Stomach (tissue), 19 donors: ENCODE measurements at places on chromosomes 3 and 15. TPM values are rescaled to one million over a fixed set of nuclear protein-coding genes. Genes with fewer than 3 reads are reported as not detected.

GRCh38 chr15:48089702-48090101, 31.1 kb upstream of the SLC24A5 start:
- no peak overlapping the region for H3K4me3 ChIP-seq
- no peak for DNase-seq
- peaks cover 4% of the 10 kb centered on the region for H3K4me1 ChIP-seq
- H3K27ac ChIP-seq, result no peak overlapping the region
- H3K36me3 ChIP-seq, result no peaks in the 10 kb centered on the region

GRCh38 chr15:68261980-68262379, 15.6 kb upstream of the FEM1B start:
- H3K36me3 ChIP-seq, result no peaks in the 10 kb centered on the region
- H3K27me3 ChIP-seq, result no peaks in the 10 kb centered on the region
- H3K4me3 ChIP-seq, result no peak overlapping the region
- no peak overlapping the region for H3K27ac ChIP-seq

ZNF662 gene
- total RNA-seq, result 6.5 TPM

GRCh38 chr3:17044855-17045254, 160.1 kb downstream of the PLCL2 start:
- H3K4me1 ChIP-seq, result no peaks in the 10 kb centered on the region
- no peaks in the 10 kb centered on the region for H3K27me3 ChIP-seq
- H3K36me3 ChIP-seq, result peaks cover 23% of the 10 kb centered on the region
- no peak overlapping the region for H3K27ac ChIP-seq

DNA sequence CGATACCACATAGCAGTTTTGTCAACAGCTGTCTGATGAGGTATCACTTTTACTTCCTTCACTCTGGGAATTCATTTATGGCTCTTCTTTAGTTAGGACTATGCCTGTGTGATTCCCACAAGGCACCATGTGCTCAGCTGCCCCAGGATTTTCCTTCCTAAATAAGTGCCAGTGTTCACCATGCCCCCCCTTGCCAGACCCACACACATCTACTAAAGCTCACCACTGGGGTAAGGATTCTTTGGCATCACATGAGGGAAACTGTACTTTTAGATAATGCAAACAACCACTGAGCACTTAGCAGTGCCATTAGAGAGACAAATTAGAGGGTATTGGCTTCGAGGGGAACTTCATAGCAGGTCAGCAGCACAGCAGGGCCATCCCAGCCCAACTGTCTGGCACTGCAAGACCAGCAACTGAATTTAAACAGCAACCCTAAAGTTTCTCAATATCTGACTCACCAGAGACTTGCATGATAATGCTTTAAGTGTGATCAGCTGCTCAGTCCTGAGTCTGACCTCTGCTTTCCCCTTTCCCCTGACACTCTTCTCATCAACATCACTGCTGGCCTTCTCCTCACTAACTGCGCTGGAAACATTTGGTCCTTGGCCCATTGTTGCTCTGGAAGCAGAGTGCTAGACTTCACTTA, 114.3 kb downstream of the STAC start:
- H3K27me3 ChIP-seq, result peaks cover 3% of the 10 kb centered on the region
- no peak overlapping the region for H3K4me3 ChIP-seq
- no peaks in the 10 kb centered on the region for H3K4me1 ChIP-seq
- no peaks in the 10 kb centered on the region for H3K36me3 ChIP-seq
- DNase-seq, result peak; percentile 28

AHSG gene
- total RNA-seq, result 0.92 TPM

ECE2 gene
- 2.9 TPM for total RNA-seq

- H3K4me1 ChIP-seq, result no peaks in the 10 kb centered on the region
- no peak overlapping the region for H3K27ac ChIP-seq
- no peak for DNase-seq
Measured at GRCh38 chr15:42632105-42632675, 56.8 kb downstream of the STARD9 start.

CCR8 gene
- total RNA-seq, result not detected

GRCh38 chr3:75983609-75984290, 198.4 kb upstream of the ZNF717 start:
- no peak overlapping the region for H3K27ac ChIP-seq
- DNase-seq, result no peak
- no peaks in the 10 kb centered on the region for H3K36me3 ChIP-seq
- H3K4me3 ChIP-seq, result no peak overlapping the region
- H3K27me3 ChIP-seq, result no peaks in the 10 kb centered on the region

DNA sequence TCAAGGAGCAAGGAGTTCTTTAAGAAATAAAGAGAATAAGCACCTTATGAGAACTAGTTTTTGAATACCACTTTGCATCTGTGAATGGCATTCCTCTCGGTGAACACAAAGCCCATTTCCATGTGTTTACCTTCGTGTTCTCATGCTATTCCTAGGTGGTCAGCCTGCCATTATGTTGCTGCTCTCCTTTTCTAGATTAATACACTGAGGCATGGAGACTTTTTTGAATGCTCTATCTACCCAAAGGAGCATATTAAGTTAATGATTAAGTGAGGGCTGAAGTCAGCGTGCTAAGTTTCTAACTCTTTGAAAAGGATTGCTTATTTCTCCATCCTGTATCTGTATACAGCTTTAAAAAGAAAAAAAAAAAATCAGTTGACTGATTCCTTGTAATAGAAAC, 394.5 kb downstream of the MECOM start:
- DNase-seq, result no peak
- peaks cover 40% of the 10 kb centered on the region for H3K4me1 ChIP-seq
- peak overlapping the region; percentile 76 for H3K27ac ChIP-seq
- H3K4me3 ChIP-seq, result no peak overlapping the region
- H3K36me3 ChIP-seq, result no peaks in the 10 kb centered on the region

DNA sequence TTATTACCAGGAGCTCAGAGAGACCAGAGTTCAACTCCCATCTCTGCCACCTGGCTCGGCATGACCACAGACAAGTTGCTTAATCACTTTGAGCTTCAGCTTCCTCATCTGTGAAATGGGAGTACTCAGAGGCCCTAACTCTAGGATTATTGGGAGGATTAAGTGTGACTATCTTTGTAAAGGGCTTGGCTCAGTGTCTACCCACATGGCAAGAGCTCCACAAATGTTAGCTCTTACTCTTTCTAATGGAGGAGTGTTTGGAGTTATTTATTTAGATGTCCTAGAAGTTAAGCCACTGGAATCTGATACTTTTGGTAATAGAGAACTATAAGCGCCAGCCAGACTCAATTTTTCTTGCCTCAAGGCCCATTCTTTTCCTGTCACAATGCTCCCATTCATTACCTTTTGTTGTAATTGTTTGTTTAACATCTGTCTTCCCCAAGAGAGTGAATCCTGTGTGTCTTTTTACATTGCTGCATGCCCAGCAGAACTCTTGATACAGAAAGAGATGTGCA, 12.3 kb upstream of the LMCD1 start:
- DNase-seq, result no peak
- peak overlapping the region; percentile 83 for H3K27ac ChIP-seq
- no peaks in the 10 kb centered on the region for H3K36me3 ChIP-seq
- no peaks in the 10 kb centered on the region for H3K27me3 ChIP-seq

GRCh38 chr3:29333576-29333975, 52.7 kb downstream of the RBMS3 start:
- DNase-seq, result no peak
- H3K27ac ChIP-seq, result no peak overlapping the region
- H3K4me1 ChIP-seq, result peaks cover 36% of the 10 kb centered on the region

- no peak overlapping the region for H3K4me3 ChIP-seq
- no peaks in the 10 kb centered on the region for H3K36me3 ChIP-seq
- H3K4me1 ChIP-seq, result peaks cover 9% of the 10 kb centered on the region
- H3K27ac ChIP-seq, result no peak overlapping the region
- DNase-seq, result no peak
Measured at GRCh38 chr15:65233696-65234095, 22.4 kb upstream of the CILP start.

CSPG4 gene
- 15.1 TPM for total RNA-seq

LINGO1 gene
- 0.58 TPM for total RNA-seq
